ENCODE measurements at places on chromosomes 6 and 20.

DNA sequence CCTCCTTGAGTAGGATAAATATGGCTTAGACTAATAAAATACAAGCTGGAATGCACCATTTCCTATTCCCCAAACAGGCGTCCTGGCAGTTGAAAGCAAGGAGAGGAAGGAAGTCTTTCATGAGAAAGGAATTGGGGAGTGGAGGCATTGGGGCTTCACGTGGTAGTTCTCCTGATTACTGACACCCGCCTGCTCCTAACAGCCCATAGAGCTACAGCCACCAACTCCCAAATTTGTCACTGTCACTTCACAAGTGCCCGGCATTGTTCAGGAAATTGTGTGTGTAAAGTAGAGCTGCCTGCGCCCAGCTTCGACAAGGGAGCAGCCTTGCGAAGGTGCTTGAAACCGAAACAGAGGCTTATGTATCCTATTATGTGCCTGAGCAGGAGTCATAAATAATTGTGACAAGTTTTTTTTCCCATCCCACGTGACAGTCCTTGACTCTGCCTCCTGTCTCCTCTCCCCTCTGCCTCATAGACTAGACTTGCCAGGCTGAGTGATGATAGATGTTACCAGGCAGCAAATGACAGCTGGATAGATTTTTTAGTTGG lies 301.7 kb upstream of the ZFP64 start:
- peak; percentile 4 for DNase-seq

- DNase-seq, result no peak
Measured at GRCh38 chr6:169787797-169788196, 36.4 kb downstream of the ERMARD start.

DNA sequence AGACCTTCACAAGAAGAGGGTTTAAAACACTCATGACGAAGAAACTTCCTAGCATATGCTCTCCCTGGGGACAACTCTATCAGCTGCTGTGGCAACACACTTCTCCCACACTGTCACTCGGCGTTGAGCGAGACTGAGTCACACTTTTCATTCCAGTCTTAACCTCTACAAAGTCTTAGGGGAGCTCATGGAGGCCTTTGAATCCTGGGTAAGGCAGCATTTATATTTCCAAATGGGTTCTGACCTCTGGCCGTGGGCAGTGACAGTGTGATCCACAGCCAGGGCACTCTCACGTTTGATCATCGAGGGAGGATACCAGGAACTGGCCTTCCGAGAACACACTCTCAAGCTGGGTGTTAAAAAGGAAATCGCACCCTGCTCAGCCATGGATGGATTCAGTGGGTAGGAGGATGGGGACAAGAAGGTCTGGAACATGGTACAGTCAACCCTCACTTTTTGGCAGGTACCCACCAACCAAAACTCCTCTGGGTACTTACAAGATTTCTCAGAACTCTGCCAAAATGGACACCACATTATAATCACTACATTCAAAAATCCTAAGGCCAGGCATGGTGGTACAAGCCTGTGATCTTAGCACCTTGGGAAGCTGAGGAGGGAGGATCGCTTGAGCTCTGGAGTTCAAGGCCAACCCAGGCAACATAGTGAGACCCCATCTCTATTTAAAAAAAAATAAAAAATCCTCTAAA lies 19.6 kb downstream of the RRBP1 start:
- DNase-seq, result no peak

DNA sequence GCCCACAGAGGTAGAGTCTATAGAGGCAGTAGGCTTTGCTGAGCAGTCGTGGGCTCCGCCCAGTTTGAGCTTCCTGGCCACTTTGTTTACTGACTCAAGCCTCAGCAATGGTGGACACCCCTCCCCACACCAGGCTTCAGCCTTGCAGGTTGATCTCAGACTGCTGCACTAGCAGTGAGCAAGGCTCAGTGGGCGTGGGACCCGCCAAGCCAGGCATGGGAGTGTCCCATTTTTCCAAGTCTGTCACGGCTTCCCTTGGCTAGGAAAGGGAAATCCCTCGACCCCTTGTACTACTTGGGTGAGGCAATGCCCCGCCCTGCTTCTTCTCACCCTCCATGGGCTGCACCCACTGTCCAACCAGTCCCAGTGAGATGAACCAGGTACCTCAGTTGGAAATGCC lies 135.3 kb upstream of the NT5E start:
- no peak for DNase-seq

DNA sequence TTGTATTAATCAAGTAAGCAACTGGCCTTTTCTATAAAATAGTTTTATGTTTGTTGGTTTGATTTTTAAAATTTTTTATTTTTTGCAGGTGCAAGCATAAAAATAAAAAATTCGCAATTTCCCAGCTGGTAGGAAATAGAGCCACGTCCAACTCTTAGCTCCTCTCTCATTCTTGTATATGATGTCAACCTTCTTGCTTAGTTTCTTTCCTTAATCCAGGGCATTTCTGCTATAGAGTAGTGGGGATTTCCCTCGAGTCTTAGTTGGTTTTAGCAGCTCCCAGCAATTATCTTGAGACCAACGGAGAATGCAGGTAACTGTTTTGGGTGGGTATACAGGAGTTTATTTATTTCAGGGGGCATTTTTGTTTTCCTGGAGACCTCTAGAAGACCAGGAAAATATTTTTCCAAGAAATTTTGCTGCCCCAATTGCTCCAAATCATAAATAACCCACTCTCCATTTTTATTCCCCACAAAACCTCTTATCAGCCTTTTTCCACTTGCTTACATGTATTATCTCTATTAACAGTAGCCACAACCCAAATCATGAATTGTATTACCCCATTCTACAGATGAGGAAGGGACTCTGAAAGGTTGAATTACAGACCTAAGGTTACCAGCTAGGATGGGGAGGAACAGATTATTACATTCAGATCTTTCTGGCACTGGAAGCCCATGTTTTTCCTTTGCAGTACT lies 18.4 kb downstream of the PHACTR2 start:
- no peak for DNase-seq
